MV-4-11 (cell line): ENCODE measurements at places on chromosomes 1 and 21.

- peak; percentile 69 for DNase-seq
Observed at GRCh38 chr1:214136324-214136919, 144.5 kb upstream of the SMYD2 start.

- no peak for DNase-seq
Observed at GRCh38 chr1:88472298-88472697, 211.8 kb upstream of the PKN2 start.

DNA sequence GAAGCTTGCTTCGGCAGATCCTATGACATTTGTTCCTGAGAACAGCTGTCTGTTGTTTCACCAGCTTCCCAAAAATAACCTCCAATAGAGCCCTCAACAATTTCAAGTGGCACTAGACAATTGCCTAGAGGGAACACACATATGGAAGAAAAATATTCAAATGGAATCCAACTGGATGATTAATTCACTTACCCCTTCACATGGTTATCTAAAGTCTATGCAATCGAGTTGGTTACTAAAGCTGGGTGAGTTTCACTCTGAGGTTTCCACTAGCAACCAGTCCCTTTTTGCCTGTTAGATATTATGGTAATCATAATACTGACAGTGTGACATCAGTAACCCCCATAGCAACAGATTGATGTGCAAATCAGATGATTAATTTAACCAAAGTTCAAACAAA, at the start of gene LEMD1:
TSS of gene LEMD1 (minus strand) at position 259 of the 400 bp plus-strand sequence. CDS start 1,520 bp downstream, outside the sequence.
- no peak for DNase-seq

DNA sequence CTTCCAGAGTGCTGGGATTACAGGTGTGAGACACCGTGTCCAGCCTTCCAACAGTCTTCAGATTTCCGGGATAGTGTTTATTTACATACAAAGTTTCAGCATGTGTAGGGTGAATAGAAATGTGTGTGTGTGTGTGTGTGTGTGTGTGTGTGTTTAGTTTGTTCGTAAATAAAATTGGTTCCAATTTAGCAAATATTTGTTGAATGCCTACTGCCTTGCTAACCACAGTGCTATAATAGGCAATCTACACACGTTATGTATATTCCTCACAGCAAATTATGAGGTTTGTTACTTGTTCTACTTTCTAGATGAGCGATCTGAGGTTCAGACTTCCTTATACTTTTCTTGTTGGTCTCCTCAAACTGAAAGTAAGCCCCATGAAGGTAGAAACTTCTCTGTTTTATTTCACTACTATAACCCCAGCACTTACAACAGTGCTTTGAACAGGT, 32.8 kb upstream of the EPS15 start:
- peak; percentile 39 for DNase-seq

GRCh38 chr1:182731852-182732575, 47.6 kb upstream of the RGS8 start:
- DNase-seq: peak; percentile 12

DNA sequence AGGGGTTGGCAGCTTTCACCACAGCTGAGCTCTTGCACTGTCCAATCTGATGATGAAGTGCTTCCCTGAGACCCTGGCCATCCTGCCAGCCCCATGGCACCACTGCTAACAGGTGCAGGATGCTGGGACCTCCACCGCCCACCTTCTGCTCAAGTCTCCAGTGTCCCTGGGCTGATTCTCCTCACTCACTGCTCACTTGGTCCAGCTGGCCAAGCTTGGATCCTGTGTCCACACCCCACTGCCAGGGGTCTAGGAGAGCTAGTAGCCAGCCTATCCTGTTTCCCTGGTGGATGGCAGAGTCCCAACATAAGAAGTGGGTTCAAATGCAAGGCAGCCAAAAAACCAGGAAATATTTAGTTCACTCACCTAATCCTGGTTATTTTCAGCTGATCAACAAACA, 217.2 kb upstream of the IRF2BP2 start:
- DNase-seq: no peak

- DNase-seq: no peak
Observed at GRCh38 chr1:227541796-227542152, 21.6 kb upstream of the ZNF678 start.

DNA sequence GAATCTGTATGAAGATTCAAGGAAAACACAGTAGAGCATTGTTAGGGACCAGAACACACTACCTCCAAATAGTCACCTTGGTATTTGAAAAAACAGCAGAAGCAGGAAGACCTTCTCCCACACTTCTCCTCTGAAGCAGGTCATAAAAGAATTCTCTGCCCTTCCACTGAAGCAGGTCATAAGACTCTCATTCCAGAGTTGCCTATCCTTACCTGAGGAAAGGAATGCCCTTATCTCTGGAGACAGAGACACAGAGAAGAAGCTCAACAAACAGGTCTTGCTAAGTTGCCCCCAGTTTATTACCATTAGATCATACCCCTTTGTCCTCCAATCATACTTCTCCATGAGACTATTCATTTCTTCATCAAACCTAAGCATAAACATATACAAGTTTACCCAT, 225.8 kb upstream of the TNR start:
- no peak for DNase-seq

DNA sequence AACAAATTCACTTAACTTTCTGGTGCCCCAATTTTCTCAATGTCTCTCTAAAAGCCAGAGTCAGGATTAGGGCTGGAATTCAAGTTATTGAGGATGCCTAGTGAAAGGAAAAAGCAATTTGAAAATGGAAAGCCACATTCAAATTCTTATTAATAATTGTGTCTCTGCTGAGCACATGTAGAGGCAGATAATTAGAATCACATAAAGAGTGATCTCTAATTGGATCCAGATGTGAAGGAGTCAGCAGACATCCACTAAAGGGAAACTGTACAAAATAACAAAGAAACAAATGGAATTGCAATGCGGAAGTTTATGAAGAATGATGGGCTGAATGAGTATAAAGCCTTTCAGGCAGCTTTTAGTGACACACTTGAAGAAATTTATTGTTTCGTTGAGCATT, 482.6 kb downstream of the TTLL7 start:
- DNase-seq: no peak

GRCh38 chr1:24111996-24112779, at the start of gene MYOM3:
Gene MYOM3, minus strand, starts transcription at chr1:24112135. Its CDS starts 3,499 bp downstream, at chr1:24108636.
- DNase-seq: peak; percentile 64

DNA sequence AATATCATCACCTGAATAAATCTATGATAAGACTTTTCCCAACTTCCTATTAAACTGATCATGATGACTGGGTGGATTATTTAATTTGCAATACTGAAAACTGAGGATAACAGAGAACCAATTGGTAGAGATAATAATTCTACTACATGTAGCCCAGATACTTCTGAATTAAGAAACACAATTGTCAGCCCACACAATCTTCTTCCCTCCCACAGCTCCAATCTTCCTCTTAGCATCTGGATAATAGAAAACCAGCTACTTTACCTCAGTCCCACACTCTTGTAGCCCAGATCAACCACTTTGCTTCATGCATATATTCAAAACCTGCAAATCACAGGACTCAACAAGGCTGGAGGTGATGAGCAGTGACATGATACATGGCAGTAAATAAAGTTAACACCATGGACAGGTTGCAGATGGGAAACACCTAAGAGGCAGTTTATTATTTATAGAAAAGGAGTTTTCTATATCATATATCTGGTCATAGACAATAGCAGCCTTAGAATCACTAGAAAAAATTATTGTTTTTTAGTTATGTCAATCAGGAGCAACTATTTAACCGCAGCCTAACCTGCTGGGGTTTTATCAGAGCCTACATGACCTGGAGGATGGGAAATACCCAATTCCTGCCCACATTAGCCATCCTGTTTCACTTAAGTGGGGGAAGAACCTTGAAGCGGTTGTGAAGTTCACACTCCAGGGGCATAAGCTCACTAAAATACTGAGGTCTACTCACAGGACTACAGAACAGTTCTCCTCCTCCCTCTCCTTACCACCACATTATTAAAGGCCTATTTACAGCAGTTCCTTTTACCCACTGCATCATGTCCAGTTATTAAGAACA, 16.7 kb downstream of the FRRS1 start:
- no peak for DNase-seq

GRCh38 chr1:2317230-2318065, 73.9 kb downstream of the MORN1 start:
- no peak for DNase-seq

DNA sequence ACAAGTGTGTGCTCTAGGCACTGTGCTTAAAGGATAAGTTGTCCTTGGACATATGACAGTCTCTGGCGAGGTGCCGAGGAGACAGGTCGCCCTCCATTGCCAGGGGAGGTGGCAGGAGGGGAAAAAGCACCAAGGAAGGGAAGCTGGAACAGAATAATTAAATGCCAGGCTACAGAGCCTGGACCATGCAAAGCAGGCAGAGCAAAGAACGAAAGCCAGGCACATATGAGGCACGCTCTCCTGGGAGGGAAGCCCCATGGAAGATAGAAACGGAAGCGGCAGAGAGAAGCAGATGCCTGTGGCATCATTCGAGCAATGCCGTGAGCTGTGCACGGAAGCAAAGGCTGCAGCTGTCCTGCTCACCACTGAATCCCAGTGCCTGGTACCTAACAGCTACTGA, 91.2 kb downstream of the JAK1 start:
- DNase-seq: no peak

- no peak for DNase-seq
Observed at GRCh38 chr21:20040768-20041167, 957.4 kb upstream of the NCAM2 start.

DNA sequence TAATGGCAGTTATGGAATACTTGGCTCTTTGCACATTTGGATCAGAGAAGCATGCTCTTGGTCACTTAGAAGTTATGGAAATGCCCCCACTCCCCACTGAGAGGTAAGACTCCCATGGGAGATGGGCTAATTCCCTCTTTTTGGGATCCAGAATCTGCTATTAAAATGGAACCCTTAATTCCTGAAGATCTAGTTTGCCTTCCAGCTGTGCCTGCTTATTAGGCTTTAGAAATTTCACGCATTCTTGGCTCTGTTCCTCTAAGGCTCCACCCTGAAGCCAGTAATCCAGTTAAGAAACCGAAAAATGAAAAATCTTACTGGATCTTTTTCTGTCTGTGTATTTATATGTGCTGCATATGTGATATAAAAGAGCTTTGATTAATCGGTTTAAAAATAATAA, 76.7 kb downstream of the USH2A start:
- DNase-seq: no peak

GRCh38 chr1:184627007-184627341, 127.7 kb downstream of the EDEM3 start:
- no peak for DNase-seq

- DNase-seq: no peak
Observed at GRCh38 chr1:51044834-51045233, 57.2 kb upstream of the C1orf185 start.

GRCh38 chr1:231612393-231613089, 14.0 kb upstream of the DISC1 start:
- DNase-seq: peak; percentile 97

GRCh38 chr1:94942171-94943128, 15.5 kb upstream of the CNN3 start:
- no peak for DNase-seq

GRCh38 chr21:34792504-34793089, 123.8 kb downstream of the CLIC6 start:
- DNase-seq: no peak

- peak; percentile 15 for DNase-seq
Observed at GRCh38 chr1:39609618-39610331, 29.7 kb downstream of the HEYL start.

GRCh38 chr1:180003026-180003695, 48.6 kb downstream of the CEP350 start:
- DNase-seq: peak; percentile 32
